ENCODE measurements at places on chromosomes 7 and 10. TPM values are rescaled to one million over a fixed set of nuclear protein-coding genes. Genes with fewer than 3 reads are reported as not detected.
A peak's percentile ranks its signal among the peaks of the same experiment; 100 is the strongest.

The PDK4 gene
- 4.6 TPM for total RNA-seq

- no peak overlapping the region for H3K4me3 ChIP-seq
- DNase-seq = no peak
- no peak overlapping the region for H3K27ac ChIP-seq
- H3K36me3 ChIP-seq = peaks cover 9% of the 10 kb centered on the region
These were observed 40.2 kb downstream of the CUL1 start for GRCh38 chr7:148738737-148739535.

The C7orf57 gene
- 0.05 TPM for total RNA-seq

DNA sequence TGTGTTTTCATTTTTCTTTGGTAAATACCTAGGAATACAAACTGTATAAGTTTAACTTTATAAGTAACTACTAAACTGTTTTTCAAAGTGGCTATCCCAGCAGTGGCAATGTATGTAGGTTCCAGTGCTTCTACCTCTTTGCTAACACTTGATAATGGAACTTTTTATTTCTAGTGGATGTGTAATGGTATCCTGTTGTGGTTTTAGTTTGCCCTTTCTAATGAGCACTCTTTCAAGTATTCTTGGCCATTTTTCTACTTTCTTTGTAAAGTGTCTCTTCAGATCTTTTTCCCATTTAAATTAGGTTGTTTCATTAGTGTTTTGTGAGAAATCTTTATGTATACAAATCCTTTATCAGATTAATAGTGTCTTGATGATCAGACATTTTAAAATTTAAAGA lies 4.6 kb downstream of the KIF20B start:
- no peaks in the 10 kb centered on the region for H3K27me3 ChIP-seq
- no peak overlapping the region for H3K4me3 ChIP-seq
- no peak overlapping the region for H3K27ac ChIP-seq

- H3K4me3 ChIP-seq = no peak overlapping the region
- no peaks in the 10 kb centered on the region for H3K4me1 ChIP-seq
- no peak overlapping the region for H3K27ac ChIP-seq
- H3K27me3 ChIP-seq = no peaks in the 10 kb centered on the region
- DNase-seq = no peak
These were observed 283.5 kb downstream of the ARHGAP12 start for GRCh38 chr10:31644931-31645633.

DNA sequence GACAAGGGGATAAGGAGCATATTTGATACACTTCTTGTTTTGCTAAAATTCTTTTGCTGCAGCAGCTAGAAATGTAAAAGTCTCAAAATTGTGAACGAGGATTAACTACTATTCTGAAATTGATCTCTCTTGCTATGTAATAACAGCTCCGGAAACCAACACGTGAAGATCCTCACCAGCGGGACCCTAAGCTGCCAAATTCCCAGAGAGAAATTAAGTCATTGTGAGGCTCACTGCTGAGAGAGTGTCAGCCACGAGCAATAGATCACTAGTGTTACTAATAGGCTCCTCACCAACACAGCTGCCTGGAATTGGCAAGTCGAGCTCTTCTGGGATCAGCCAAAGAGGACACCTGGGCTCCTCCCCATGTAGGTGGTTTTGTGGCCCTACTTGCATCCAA lies 5.6 kb upstream of the VWA2 start:
- H3K36me3 ChIP-seq = no peaks in the 10 kb centered on the region
- H3K4me1 ChIP-seq = peaks cover 4% of the 10 kb centered on the region
- no peaks in the 10 kb centered on the region for H3K27me3 ChIP-seq
- H3K4me3 ChIP-seq = no peak overlapping the region
- no peak for DNase-seq

- peaks cover 25% of the 10 kb centered on the region for H3K27me3 ChIP-seq
- peak; percentile 27 for DNase-seq
- no peaks in the 10 kb centered on the region for H3K36me3 ChIP-seq
- no peak overlapping the region for H3K27ac ChIP-seq
- H3K4me3 ChIP-seq = no peak overlapping the region
These were observed 142.5 kb upstream of the TCERG1L start for GRCh38 chr10:131453721-131454634.

- no peaks in the 10 kb centered on the region for H3K27me3 ChIP-seq
- no peak overlapping the region for H3K4me3 ChIP-seq
- no peaks in the 10 kb centered on the region for H3K36me3 ChIP-seq
- H3K27ac ChIP-seq = no peak overlapping the region
- H3K4me1 ChIP-seq = no peaks in the 10 kb centered on the region
These were observed 33.0 kb downstream of the TPST1 start for GRCh38 chr7:66237906-66238772.

- H3K27me3 ChIP-seq = no peaks in the 10 kb centered on the region
- no peak overlapping the region for H3K27ac ChIP-seq
- no peak for DNase-seq
- no peaks in the 10 kb centered on the region for H3K4me1 ChIP-seq
- no peaks in the 10 kb centered on the region for H3K36me3 ChIP-seq
- H3K4me3 ChIP-seq = no peak overlapping the region
These were observed 133.0 kb upstream of the NEBL start for GRCh38 chr10:21030091-21030490.

The TNKS2 gene
- 32.2 TPM for total RNA-seq

- H3K27ac ChIP-seq = no peak overlapping the region
- no peaks in the 10 kb centered on the region for H3K4me1 ChIP-seq
- no peaks in the 10 kb centered on the region for H3K27me3 ChIP-seq
- H3K36me3 ChIP-seq = peaks cover 2% of the 10 kb centered on the region
- H3K4me3 ChIP-seq = no peak overlapping the region
These were observed 90.1 kb upstream of the CYP26C1 start for GRCh38 chr10:92970301-92971070.

DNA sequence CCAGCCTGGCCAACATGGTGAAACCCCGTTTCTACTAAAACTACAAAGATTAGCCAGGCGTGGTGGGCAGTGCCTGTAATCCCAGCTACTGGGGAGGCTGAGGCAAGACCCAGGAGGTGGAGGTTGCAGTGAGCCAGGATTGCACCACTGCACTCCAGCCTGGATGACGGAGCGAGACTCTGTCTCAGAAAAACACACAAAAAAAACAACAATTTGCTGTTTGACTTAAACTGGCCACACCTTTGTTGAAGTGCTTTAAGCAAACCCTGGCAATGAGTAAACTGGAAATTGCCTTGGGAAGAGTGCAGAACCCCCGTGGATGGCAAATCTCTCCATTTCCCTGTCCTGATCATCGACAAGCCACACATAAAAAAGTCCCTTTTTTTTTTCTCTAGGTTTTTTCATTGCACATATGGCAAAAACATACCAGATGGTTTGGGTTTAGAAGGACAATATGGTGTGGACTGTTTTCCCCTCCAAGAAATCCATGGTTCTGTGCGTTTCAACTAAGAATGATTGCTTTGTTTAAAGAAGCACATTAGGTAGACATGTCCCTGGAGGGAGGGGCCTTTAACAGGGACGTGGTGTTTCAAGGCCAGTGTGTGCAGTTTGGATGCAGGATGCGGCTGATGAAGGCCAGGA lies 76.9 kb downstream of the NRP1 start:
- H3K36me3 ChIP-seq = no peaks in the 10 kb centered on the region
- no peaks in the 10 kb centered on the region for H3K27me3 ChIP-seq
- H3K4me3 ChIP-seq = no peak overlapping the region
- no peak for DNase-seq

DNA sequence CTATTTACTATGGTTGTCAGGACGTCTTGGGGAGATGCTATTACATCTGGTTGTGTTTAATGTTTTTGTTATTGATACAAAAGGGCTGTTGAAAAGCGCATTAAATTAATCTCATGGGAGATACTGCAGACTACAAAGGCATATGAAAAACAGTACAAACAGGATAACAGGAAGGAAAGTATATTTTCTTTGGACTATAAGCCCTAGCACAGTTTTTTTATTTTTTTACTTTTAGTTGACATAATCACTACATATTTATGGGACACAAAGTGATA lies 341.3 kb downstream of the ARL4A start:
- H3K27ac ChIP-seq = no peak overlapping the region
- no peaks in the 10 kb centered on the region for H3K36me3 ChIP-seq
- no peak overlapping the region for H3K4me3 ChIP-seq
- DNase-seq = no peak

The LRMDA gene
- total RNA-seq = 2.5 TPM

The ATG9B gene
- total RNA-seq = 1.6 TPM

DNA sequence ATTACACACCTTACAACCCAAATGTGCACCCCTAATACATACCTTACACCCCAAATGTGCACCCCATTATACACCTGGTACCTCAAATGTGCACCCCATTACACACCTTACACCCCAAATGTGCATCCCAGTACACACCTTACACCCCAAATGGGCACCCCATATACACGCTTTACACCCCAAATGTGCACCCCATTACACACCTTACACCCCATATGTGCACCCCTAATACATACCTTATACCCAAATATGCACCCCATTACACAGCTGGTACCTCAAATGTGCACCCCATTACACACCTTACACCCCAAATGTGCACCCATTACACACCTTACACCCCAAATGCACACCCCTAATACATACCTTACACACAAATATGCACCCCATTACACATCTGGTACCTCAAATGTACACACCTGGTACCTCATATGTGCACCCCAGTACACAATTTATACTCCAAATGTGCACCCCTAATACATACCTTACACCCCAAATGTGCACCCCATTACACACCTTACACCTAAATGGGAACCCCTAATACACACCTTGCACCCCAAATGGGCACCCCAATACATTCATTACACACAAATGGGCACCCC lies 106.3 kb downstream of the KLF6 start:
- no peaks in the 10 kb centered on the region for H3K36me3 ChIP-seq
- no peaks in the 10 kb centered on the region for H3K27me3 ChIP-seq
- no peak overlapping the region for H3K4me3 ChIP-seq
- no peaks in the 10 kb centered on the region for H3K4me1 ChIP-seq
- no peak for DNase-seq
- no peak overlapping the region for H3K27ac ChIP-seq

DNA sequence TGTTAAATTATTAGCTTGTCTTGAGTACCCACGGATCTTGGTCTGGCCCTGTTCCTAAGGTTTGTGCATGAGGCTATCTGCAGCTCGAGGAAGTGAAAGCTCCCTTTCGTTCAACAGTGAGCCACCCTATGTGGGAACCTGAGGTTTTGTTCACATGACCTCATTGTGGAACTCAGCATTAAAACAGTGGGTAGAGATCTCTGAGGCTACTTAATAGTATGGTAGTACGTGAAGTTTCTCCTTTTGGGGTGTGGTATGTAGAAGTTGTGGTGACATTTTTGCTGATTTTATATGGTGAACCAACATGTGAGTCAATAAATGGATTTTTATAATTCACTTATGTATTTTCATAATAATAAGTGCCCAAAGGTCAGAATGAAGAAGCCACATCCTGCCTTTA lies 252.7 kb upstream of the FERD3L start:
- no peak overlapping the region for H3K27ac ChIP-seq
- H3K36me3 ChIP-seq = no peaks in the 10 kb centered on the region
- no peak for DNase-seq
- H3K27me3 ChIP-seq = no peaks in the 10 kb centered on the region
- no peaks in the 10 kb centered on the region for H3K4me1 ChIP-seq
- no peak overlapping the region for H3K4me3 ChIP-seq

The CHRM2 gene
- 0.33 TPM for total RNA-seq

DNA sequence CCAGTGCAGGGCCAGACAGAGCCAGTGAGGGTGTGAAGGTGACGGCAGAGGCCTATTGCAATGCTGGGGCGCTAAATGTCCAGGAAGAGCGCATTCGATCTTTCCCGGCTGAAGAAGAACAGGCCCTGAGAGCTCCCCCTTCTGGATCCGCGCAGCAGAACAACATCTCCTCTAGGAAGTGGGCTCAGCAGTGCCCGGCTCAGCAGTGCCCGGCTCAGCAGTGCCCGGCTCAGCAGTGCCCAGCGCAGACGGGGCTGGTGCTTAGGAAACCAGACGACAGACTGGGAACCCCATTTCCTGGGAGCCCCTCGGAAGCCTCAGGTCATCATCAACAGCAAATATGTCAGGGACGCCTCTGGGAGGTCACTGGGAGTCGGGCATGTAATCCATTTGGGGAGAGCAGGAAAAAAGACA lies 4.7 kb upstream of the NOS3 start:
- H3K4me3 ChIP-seq = no peak overlapping the region
- no peak overlapping the region for H3K27ac ChIP-seq
- H3K4me1 ChIP-seq = no peaks in the 10 kb centered on the region
- no peaks in the 10 kb centered on the region for H3K36me3 ChIP-seq
- DNase-seq = no peak

The TMEM236 gene
- total RNA-seq = 0.24 TPM

GRCh38 chr7:155460926-155461613 lies 3.1 kb downstream of the EN2 start:
- H3K27me3 ChIP-seq = peaks cover 95% of the 10 kb centered on the region
- no peak for DNase-seq
- no peak overlapping the region for H3K27ac ChIP-seq
- H3K4me1 ChIP-seq = no peaks in the 10 kb centered on the region

DNA sequence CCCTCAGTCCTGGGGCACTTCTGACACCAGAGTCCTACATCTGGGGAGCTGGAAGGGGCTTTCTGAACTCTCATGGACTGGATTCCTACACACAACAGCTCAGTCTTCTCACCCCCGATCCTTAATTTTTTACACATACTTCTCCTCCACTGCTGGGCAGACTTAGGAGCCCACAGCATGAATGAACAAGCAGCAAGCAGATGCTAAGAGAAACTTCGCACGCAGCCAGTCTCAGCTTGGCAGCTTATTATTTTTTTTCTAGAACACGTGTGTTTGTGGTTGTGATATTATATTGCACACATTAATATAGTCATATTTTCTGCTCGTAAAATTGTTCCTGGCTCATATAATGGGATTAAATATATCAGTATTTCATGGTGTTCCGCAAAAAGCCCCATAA lies 50.9 kb upstream of the LOXL4 start:
- no peak for DNase-seq
- H3K4me3 ChIP-seq = no peak overlapping the region
- H3K36me3 ChIP-seq = no peaks in the 10 kb centered on the region
- no peak overlapping the region for H3K27ac ChIP-seq

DNA sequence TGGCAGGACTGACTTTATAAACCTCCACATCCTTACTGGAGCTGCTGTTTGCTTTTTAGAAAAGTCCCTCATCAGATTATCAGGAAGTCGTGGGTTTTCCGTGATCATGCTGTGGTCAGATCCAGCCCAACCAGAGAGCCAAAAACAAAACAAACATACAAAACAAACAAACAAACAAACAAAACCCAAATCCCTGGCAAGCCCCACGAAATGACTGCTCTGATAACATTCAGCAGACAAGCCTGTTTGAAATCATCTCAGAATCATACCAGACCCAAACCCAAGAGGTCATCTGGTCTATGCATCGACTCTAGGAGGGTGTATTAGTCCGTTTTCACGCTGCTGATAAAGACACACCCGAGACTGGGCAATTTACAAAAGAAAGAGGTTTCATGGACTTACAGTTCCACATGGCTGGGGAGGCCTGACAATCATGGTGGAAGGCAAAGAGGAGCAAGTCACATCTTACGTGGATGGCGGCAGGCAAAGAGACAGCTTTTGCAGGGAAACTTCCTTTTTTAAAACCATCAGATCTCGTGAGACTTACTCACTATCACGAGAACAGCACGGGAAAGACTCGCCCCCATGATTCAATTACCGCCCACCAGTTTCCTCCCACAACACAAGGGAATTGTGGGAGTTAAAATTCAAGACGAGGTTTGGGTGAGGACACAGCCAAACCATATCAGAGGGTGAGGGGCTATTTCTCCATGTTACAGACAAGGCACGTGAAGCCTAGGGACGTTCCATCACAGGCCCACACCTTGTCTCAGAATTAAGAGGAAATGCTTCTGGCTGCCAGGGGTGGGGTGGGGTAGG lies 85.7 kb downstream of the PARP12 start:
- no peaks in the 10 kb centered on the region for H3K36me3 ChIP-seq
- no peak for DNase-seq
- H3K4me1 ChIP-seq = peaks cover 11% of the 10 kb centered on the region
- no peak overlapping the region for H3K4me3 ChIP-seq
- no peak overlapping the region for H3K27ac ChIP-seq
- no peaks in the 10 kb centered on the region for H3K27me3 ChIP-seq
